ENCODE measurements at places on chromosomes 13 and 19. TPM values are rescaled to one million over a fixed set of nuclear protein-coding genes. Genes with fewer than 3 reads are reported as not detected.

ZNF625 gene
- total RNA-seq: not detected

NKPD1 gene
- total RNA-seq: 0.13 TPM

LMTK3 gene
- total RNA-seq: 4.6 TPM

SHANK1 gene
- total RNA-seq: 0.16 TPM

RAB20 gene
- total RNA-seq: 1.1 TPM

ZNF576 gene
- 19.1 TPM for total RNA-seq

ZNF254 gene
- 8.1 TPM for total RNA-seq

PSG2 gene
- not detected for total RNA-seq

All from A549 treated with RU486 at 1 μM for 4 hours (cell line).